ENCODE measurements at places on chromosomes 2 and 18. TPM values are rescaled to one million over a fixed set of nuclear protein-coding genes. Genes with fewer than 3 reads are reported as not detected.

The CCBE1 gene
- total RNA-seq: 32.6 TPM

The RBM44 gene
- total RNA-seq: 5.3 TPM

The REV1 gene
- 84.8 TPM for total RNA-seq

The SMYD1 gene
- not detected for total RNA-seq

DNA sequence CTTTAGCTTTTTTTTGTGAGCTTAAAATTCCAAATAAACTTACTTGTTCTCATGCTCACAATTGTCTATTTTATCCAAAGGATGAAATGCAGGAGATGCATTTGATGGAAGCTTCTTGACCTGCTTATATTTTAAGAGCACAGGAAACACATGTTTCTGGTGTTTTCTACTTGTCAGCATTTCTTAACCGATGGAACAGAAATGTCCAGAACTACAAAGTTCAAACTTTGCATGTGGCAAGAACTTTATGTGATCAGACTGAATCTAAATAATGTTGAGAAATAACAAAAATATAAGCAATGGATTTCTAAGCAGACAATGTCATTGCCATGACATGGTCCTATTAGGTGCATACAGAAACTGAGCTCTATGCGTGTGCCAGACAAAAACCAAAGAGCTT, 9.9 kb upstream of the CTLA4 start:
- DNase-seq: no peak

The DNAJC5G gene
- not detected for total RNA-seq

DNA sequence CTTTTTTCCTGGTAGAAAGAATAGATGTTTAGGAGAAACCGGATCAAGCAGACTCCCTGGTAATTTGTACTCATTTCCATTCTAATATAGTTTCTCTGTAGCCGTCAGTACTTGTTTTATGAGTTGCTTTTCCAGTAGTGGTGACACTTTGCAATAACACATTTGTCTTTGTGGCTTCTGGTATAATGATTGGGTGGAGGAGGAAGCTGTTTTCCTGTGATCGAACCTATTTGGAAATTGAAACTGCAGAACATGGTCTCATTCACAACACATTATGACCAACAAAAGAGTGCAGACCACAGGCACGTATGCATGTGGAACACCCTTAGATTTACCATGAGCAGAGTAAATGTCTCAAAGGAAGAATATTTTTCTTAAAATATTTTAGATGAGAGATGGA, 7.6 kb upstream of the SERPINB12 start:
- DNase-seq: no peak

The TEKT4 gene
- total RNA-seq: under 0.01 TPM

GRCh38 chr2:229969921-229970320, 47.6 kb downstream of the FBXO36 start:
- DNase-seq: no peak

The ATOH8 gene
- total RNA-seq: 2.0 TPM

DNA sequence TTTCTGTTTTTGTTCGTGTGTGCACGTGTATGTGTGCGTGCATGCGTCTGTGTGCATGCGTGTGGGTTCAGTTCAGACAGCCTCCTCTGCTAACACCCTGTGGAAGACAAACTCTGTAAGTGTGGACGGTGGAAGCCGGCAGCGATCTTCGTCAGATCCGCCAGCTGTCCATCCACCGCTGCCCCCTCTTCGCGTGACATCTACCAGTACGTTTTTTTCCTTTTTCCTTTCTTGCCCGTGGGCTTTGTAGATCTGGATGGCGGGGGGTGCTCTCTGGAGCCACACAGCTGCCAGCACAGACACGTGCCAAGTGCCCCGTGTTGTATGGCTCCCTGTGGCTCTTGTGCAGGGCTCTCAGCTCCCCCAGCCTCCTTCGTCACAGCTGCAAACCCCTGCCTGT, 32.3 kb downstream of the ITGB1BP1 start:
- DNase-seq: no peak

DNA sequence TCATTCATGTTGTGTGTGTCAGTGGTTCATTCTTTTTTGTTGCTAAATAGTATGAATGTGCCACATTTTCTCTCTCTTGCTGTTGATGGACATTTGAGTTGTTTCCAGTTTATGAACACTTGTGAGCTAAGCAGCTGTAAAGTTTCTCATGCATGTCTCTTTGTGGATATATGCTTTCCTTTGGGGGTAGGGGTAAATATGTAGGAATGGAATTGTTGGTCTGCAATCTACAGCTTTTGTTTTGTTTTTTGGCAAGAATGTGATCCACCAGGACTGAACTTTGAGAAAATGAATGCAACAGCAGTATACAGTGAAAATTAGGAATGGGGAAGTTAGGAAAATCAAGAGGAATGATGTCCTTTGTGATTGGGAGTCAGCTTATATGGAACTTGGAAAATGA, 226.3 kb downstream of the CDCA7 start:
- no peak for DNase-seq

GRCh38 chr2:95054016-95054415, 28.5 kb downstream of the MAL start:
- DNase-seq: no peak
